Inflammatory macrophage treated with lipopolysaccharide for 4 hours (primary cell): ENCODE measurements at places on chromosomes 3 and 15.

- peak; percentile 89 for DNase-seq
These were observed 414.8 kb downstream of the LPP start for GRCh38 chr3:188568736-188569135.

DNA sequence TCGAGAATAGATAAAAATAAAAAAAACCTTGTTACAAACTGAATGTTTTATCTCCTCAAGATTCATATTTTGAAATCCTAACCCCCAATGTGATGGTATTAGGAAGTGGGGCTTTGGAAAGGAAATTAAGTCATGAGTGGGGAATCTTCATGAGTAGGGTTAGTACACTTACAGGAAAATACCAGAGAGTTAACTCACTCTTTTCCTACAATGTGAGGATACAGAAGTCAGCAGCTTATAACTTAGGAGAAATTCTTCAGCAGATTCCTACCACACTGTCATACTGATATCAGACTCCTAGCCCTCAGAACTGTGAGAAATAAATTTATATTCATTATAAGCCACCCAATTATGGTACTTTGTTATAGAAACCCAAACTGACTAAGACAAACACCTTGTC is 453.1 kb downstream of the GBE1 start:
- no peak for DNase-seq

GRCh38 chr3:127042634-127043033 is 59.7 kb downstream of the PLXNA1 start:
- DNase-seq: no peak

- DNase-seq: no peak
These were observed 558.8 kb upstream of the ADAMTS9 start for GRCh38 chr3:65246561-65246960.

GRCh38 chr15:80989518-80990478 is at the start of gene MESD:
TSS of gene MESD (minus strand) at chr15:80989819. CDS start at chr15:80989791, 28 bp downstream.
- DNase-seq: peak; percentile 96

DNA sequence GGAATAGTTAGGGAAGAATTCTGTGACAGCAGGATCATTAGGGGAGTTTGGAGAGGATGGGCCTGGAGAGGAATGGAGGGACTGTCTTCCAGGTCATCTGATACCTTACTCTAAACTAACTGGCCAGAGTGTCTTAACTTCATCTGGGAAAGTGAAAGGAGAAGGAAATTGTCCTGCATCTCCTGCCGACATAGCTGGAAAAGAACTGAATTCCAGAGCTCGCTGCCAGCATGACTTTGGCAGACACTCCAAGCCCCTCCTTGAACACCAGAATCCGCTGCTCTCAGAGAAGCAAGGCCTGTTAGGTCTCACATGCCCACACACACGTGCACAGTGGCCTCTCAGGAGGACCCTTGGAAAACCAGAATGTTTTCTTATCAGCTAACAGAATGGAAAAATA is 10.5 kb downstream of the ABI3BP start:
- no peak for DNase-seq

- DNase-seq: no peak
These were observed 149.3 kb upstream of the CTDSPL start for GRCh38 chr3:37712421-37712820.

DNA sequence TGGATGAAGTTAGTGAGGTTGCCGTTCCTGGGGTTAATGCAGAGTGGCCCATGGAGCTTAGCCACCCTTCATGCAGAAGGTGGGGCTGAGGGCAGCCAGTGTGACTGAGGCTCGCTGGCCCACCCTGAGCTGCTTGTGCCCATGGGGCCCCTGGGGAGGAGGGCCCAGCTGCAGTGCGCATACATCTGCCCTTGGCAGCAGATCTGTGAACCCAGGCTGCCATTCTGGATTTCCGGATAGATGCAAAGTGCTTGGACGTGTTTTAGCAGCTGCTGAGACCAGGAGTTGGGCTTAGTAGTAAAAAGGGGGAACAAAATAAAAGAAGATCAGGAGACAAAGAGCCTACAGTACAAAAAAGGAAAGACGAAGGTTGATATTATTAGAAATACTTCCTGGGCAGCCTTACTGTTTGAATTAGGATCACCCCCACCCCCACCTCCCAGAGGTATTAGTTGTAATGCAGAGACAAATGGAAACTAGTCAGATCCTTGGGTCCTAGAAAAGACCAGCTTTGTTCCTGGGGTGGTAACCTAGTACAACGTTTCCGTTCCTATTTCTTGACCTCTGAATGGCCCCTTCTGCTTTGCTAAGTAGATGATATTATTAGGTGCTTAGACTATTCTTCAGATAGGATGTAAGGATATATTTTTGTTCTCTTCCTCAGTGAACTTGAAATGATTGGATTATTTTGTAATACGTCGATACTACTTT is 70.2 kb downstream of the IGF1R start:
- DNase-seq: no peak

DNA sequence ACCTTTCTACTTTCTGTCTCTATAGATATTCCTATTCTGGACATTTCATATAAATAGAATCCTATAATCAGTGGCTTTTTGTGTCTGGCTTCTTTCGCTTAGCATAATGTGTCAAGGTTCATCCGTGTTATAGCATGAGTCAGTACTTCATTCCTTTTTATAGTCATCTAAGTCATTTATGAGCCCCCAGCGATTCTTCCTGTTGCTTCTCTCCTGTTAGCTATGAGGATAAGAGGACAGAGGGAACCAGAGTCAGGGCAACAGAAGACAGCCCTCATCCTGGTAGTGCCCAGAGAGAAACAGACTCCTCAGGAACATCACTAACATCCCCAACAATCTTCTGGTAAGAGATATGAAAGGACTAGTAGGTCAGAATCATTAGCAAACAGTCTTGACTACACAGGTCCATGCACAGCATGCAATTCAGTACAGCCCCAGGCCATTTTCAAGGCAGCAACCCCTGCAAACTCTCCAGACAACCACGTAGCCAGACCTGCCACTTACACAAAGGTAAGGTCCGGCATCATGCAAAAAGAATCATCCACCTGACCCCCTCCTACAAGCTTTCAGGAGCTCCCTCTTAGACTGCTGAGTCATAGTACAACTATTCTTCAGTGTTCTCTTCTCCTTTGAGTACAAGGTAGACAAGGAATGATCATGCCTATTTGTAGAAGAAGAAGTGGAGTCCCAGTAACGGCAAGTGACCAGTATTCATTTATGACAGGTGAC is 91.5 kb downstream of the MYLK start:
- no peak for DNase-seq

GRCh38 chr15:70494852-70495571 is 268.3 kb downstream of the UACA start:
- peak; percentile 76 for DNase-seq

GRCh38 chr3:52218937-52219650 is 6.4 kb downstream of the TLR9 start:
- no peak for DNase-seq

DNA sequence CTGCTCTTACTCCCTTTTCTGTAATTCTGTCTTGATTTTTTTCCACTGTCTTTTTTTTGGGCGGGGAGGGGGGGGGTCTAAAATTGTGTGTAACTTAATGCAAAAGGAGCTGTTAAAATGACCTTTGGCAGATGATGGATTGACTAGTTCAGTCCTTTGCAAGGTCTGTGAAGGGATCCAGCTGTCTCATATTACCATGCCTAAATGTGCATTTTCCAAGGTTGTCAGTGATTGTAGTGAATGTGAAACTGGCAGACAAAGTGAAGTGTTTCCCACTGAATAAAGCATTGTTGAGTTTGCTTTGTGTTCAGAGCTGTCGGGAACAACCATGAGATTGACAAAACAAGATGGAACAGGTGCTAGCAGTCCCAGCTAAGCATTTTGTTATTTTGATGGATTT is 110.1 kb upstream of the SKOR1 start:
- DNase-seq: no peak

- peak; percentile 69 for DNase-seq
These were observed 1.8 kb upstream of the ZMYND10 start for GRCh38 chr3:50347187-50347813.

DNA sequence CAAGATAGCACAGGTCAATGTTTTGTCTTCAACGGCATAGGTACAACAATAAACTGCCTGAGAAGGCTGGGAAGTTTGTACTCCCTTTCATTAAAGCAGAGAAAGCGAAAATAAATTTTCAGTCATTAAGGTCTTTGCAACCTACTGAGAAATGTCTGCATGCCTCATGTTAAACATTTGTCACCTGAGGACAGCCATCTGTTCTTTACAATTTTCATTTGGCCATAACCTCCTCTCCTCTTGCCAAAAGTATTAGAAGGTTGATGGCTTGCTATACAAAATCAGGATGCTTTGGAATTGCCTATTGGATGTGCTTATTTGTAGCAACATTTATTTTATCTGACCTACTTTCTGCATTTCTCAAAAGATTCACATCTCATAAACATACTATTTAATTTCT is 122.7 kb downstream of the GOLIM4 start:
- DNase-seq: no peak
